ENCODE measurements at places on chromosomes 16 and 17.
A peak's percentile ranks its signal among the peaks of the same experiment; 100 is the strongest.

DNA sequence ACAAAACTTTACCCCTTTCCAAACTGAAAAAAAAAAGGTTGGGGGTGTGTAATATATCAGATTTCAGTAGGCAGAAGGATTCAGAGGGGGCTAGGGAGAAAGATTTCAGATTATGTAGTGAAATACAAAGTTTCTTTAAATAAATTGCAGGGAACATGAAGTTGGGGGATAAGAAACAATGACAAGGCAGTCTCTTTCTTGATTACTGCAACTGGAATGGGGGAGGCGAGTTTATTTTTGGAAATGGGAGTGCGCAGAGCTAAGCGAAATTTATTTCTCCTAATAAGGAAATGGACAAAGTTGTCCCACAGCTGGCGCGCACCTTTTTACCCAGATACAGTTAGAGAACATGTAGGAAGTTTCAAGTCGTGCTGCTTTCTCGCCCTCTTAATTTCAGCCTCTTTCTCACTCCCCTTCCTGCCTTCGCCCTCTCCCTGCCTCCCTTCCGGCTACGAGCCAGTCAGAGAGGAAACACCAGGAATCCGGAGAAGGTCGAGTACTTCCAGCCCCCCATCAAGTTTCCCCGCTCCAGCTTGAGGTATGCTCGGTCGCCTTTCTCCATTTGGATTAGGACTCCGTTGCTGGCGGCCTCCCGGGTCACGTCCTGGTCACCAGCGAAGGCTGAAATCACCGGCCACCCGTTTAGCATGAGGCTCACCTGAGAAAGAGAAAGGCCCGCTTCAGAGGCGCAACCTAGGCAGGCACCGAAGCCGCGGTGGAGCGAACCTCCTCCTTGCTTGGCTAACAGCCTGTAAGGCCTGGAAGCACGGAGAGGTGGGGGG, 2.5 kb downstream of the CBLN1 start:
- DNase-seq = peak; percentile 20

DNA sequence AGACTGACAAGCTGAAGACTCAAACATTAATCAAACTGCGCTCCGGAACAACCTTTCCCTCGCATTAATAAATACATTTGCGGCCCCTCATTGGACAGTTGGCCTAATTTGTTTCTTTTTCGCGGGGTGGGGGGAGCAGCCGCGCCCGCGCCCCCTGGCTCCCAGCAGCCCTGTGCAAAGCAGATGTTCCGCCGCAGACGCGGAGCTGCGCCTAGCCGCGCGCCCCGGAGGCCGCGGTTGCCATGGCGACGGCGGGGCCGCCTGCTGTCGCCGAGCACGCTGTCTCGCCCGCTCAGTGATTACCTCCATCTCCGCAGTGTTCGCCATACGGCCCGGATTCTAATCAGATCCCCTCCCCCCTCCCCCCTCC, 25.5 kb downstream of the COPZ2 start:
- peak; percentile 67 for DNase-seq

DNA sequence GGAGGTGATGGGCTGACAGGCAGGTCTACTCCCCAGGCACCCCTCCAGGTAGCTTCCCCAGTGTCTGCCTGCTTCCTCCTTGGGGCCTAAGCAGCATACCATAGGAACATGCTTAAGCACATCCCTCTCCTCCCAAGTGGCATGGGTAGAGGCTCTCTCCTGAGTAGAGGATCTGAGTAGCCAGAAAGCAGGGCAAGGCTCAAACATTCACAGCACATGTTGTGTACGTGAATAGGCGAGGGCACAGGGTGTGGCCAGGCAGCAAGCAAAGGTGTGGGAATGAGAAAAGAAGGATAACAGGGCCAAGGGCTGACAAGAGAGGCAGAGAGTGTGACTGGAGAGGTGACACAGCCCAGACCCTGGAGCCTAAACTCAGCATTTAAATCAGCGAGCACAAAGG, 29.7 kb upstream of the GFOD2 start:
- DNase-seq = no peak

DNA sequence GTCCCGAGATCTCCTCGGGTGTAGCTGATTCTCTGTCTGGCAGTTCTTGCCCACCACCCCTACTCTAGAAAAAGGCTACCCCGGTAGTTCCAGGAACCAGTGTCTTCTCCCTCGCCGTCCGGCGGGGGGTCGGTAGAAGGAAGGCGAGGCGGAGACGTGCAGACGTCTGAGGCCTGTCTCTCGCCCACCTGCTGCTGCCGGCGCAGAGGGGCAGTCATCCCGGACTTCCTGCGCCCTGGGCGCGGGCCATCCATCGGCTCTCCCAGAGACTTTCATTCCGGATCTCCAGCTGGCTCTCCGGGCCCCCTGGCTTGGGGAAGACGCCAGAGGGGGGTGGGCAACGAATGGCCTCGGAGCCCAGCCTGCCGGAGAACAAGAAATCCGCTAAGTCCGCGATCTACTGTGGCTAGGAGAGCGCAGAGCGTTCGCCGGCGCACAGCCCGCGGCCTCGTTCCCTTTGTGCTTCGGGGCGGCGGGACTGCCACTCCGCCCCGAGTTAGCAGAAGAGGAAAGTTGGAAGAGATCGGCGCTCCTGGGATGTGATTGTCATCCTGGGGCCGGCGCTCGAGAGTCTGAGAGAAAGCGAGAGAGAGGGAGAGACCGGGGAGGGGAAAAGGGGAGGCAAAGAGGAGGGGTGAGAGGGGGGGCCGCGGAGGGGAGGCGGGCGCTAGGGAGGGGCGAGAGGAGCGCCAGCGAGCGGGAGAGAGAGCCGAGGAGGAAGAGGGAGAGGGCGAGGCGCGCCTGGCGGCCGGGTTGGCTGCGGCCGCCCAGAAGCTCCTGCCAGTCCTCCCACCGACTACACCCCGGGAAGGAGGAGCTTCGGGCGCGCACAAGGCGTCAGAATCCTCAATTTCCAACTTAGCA, at the start of gene IRX5:
TSS of gene IRX5 (plus strand) at position 861 of the 864 bp plus-strand sequence. CDS start 334 bp downstream, outside the sequence.
- DNase-seq = peak; percentile 83

- DNase-seq = no peak
Measured at GRCh38 chr17:77200711-77201110, 59.9 kb downstream of the SEC14L1 start.

GRCh38 chr16:54873071-54873470, 57.6 kb upstream of the IRX5 start:
- no peak for DNase-seq

GRCh38 chr17:64785011-64785421, 122.9 kb upstream of the SMURF2 start:
- DNase-seq = no peak

DNA sequence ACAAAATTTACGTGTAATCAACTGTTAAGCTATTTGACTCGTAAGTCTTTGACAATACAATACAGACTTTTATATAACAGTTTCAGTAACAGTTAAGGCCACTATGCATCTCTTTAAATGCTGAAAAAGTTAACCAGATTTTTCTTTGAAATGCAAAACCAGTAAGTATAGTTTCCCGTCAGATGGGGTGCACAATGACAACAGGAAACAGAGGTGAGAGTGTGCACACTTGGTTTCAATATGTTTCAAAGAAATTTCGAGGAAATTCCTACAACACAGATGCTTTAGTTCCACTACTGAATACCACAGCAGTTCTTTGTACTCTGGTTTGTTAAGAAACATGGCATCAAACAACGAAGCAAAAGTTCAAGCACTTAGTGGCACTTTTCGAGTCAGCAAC, 48.4 kb downstream of the RNF157 start:
- no peak for DNase-seq

GRCh38 chr17:74340470-74341023, 14.5 kb downstream of the KIF19 start:
- DNase-seq = peak; percentile 27
